ENCODE measurements at places on chromosomes 4 and X.

- DNase-seq: no peak
Observed at GRCh38 chr4:74021601-74022000, 16.9 kb downstream of the CXCL3 start.

- DNase-seq: no peak
Observed at GRCh38 chrX:28628120-28628519, 40.9 kb downstream of the IL1RAPL1 start.

- DNase-seq: no peak
Observed at GRCh38 chrX:55867708-55868107, 150.2 kb downstream of the RRAGB start.

DNA sequence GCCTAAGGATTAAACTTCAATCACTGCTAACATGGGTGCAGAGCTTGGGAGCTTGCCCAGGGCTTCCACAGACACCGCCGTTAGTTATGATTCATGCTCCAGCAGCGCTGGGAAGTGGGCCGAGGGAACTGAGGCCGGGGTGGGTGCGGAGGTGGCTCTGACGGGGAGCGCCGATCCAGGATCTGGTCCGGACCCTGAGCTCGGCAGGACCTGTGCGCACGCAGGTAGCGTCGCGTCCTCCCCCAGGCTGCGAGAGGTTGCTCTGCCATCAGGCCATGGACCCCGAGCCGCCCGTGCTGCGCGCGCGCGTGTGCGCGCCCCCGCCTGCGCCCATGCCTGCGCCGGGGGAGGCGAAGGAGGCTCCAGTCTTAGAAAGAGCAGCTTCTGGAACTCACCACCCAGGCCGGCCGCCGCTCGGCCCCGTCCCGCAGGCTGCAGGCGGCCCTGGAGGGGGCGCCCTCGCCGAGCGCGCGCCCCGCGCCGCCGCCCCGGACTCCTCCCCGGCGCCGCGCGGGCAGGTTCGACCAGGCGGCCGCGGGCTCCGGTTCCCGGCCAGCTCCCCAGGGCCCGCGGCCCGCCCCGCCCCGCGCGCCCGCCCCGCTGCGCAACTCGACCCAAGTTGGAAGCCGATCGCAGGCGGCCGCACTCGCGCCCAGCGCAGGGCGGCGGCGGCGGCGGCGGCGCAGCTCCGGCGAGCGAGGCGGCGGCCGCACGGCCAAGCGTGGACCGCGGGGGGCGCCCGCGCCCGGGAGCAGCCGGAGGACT lies 732 bp upstream of the ADRA2C start:
- DNase-seq: no peak

DNA sequence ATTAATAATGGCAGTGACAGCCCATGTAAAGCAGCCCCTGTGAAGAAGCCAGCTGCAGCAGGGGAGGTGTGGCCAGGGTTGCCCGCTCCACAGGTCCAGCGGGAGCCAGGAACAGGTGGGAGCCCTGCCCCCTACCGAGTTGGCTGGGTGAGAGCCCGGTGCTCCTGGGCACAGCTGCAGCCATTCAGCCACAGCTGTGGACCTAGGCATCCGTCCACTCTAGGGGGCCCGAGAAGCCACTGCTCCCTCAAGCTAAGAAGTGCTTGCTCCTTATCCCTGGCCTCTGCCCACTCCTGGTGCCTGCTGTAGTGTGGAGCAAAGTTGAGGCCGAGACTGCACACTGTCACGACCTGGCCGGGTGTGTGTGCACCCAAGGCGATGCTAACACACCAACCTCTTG lies 1469.0 kb downstream of the PCDH7 start:
- DNase-seq: no peak

GRCh38 chr4:156732634-156733033 lies 239.0 kb downstream of the PDGFC start:
- DNase-seq: no peak

GRCh38 chrX:118221733-118222132 lies 105.1 kb upstream of the KLHL13 start:
- DNase-seq: no peak
